ENCODE measurements at places on chromosomes 1 and 21.

DNA sequence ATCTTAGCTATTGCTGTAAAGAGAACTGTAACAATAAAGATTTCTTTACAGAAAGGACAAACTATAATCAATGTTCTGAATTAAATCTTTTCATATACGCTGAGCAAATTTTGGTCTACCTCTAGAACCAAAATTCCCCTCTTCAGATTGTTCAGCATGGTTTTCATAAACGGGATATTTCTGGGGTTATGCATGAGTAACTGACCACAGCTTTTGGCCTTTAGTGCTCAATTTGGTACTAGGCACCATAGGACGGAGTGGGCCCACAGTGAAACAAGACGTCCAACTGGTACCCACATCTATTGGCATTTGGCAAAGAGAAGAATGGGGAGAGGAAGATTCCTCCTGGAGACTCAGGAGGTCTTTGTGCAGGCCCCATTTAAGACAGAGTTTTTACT, 184.5 kb downstream of the TGFBR3 start:
- DNase-seq = no peak

GRCh38 chr1:227465256-227465655, 98.1 kb upstream of the ZNF678 start:
- DNase-seq = peak; percentile 64

DNA sequence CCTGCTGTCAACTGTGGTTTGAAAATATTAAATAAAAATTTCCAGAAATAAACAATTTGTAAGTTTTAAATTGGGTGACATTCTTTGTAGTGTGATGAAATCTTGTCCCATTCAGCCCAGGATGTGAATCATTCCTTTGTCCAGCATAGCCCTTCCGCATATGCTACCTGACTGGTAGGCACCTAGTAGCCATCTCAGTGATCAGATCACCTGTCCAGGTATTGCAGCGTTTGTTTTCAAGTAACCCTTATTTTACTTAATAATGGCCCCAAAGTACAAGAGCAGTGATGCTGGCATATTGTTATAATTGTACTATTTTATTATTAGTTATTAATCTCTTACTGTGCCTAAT, 351.6 kb upstream of the B3GALT2 start:
- DNase-seq = no peak

DNA sequence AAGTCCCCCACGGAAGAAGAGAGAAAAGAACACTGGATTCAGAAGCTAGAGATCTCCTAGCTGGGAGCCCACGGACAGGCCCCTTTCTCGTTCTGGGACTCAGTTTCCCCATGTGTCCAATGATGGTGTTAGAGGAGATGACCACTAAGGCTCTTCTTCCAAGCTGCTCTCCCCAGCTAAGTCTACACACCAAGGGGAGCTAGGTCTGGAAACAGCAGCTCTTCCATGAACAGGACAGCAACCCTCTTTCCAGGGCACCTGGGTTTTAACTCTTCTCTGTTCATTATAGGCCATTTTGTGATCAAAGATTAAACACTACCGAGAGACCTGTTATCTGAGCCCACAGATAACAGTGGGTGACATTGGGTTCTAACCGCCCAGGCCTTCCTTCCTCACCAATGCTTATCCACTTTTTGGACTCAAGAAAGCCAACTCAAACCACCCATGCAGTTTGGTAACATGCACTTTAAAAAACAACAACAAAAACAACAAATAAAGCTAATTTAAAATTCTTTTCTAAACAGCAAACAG, 85.9 kb downstream of the MRPL37 start:
- DNase-seq = no peak

- no peak for DNase-seq
These were observed 308.5 kb downstream of the NTNG1 start for GRCh38 chr1:107449326-107449725.

- DNase-seq = no peak
These were observed 1602.9 kb downstream of the KCNT2 start for GRCh38 chr1:195005338-195005737.

DNA sequence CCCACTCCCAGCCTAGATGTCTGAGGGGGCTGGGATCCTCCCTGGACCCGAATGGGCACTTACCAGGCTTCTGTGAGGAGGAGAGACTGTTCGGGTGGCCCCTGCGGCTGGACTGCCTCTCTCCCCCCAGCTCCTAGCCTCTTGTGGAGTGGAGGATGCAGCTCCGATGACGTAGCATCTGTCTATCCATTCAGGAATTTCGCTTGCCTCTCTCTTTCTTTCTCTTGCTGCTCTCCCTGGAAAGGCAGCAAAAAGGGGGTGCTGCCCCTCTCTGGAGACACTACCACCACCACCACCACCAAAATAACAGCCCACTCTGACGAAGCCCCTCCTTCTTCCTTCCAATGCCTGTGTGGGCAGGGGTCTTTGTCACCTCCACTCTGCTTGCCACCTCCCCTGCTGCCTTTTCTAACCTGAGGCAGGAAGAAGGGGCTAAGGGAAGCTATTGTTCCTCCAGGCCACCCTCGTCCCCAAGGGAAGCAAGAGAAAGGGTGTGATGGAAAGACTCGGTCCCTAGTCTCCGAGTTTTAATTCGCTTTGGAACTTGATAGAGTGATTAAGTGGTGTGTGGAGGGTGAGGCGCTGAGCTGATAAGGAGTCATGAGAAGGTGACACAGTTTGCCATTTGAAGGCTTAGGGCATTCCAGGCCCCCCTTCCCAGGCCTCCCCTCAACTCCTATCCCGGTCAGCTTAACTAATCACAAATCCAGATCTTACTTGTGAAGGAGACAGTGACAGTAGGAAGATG, 60.5 kb downstream of the RHBG start:
- DNase-seq = no peak
